Lower leg skin (tissue), 4 donors: ENCODE measurements at places on chromosomes 3 and 15. TPM values are rescaled to one million over a fixed set of nuclear protein-coding genes. Genes with fewer than 3 reads are reported as not detected.
A peak's percentile ranks its signal among the peaks of the same experiment; 100 is the strongest.

Gene DGKG
- total RNA-seq: 1.6 TPM

Gene LINS1
- total RNA-seq: 21.4 TPM

DNA sequence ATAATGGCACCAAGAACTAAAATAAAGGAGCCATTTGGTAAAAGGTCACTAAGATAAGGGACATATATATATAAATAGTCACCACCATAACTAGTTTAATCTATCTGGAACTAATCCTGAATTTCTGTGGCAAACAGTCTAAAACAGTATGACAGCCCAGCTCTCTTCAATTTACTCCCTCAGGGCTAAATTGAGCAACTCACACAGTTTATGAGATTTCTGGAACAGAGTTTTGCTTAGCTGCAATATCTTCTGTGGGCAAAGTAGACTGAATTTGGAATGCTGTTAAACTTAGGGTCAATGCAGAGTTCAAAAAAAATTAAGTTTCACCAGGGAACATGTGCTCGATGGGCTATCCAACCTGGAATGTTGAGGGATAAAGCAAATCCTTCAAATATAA, 70.1 kb upstream of the VEPH1 start:
- DNase-seq: no peak

- peak; percentile 58 for DNase-seq
Measured at GRCh38 chr3:40580494-40581091, 55.8 kb downstream of the ZNF621 start.

GRCh38 chr15:95511671-95512070, 818.8 kb upstream of the NR2F2 start:
- no peak for DNase-seq

Gene LRRIQ4
- total RNA-seq: not detected

- DNase-seq: no peak
Measured at GRCh38 chr3:109026821-109027220, 73.1 kb upstream of the GUCA1C start.

GRCh38 chr15:44713006-44713966, 2.0 kb downstream of the B2M start:
- no peak for DNase-seq

DNA sequence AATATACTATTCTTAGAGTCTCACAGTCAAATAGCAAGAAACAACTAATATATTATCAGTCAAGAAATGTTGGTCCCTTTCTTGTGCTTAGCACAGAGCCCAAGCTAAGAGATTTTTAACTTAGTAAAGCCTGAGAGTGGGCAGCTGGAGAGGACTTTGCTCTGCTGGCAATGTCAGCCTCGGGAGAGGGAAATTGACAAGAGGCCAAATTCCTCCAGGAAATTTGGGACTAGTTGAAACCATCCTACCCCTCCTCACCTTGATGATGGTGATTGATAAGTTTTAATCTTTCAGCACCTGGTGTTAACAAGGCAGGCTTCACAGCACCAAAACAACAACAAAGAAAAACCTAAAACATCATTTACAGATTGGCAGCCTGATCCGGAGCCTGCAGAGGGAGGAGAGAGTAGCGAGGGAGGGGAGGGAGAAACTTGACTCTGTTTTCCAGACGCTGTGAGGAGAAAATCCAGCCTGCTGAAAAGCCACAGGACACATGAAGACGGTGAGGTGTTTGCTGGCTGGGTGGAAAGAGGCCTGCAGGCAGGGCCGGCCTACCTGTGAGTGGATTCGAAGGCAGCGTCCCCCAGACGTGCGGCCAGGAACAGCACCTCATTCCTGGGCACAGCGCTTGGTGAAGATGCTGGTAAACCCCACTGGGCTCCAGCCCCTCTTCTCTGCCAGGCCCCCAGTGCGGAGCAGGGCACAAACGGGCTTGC, 150.9 kb downstream of the LRRC28 start:
- no peak for DNase-seq

Gene CORO2B
- total RNA-seq: 2.9 TPM

GRCh38 chr3:172148241-172148640, 108.9 kb downstream of the FNDC3B start:
- DNase-seq: no peak

Gene CBLB
- total RNA-seq: 17.0 TPM

- DNase-seq: no peak
Measured at GRCh38 chr3:140399871-140400270, 278.0 kb upstream of the TRIM42 start.
